Ovary (tissue), 10 donors: ENCODE measurements at places on chromosomes 1 and 21. TPM values are rescaled to one million over a fixed set of nuclear protein-coding genes. Genes with fewer than 3 reads are reported as not detected.

- no peak overlapping the region for H3K4me3 ChIP-seq
- peaks cover 16% of the 10 kb centered on the region for H3K4me1 ChIP-seq
- peak overlapping the region; percentile 54 for H3K27ac ChIP-seq
Observed at GRCh38 chr21:46559291-46559983, 45.4 kb downstream of the S100B start.

AHCYL1 gene
- 103 TPM for polyA plus RNA-seq

CDC42BPA gene
- 11.1 TPM for polyA plus RNA-seq

DNA sequence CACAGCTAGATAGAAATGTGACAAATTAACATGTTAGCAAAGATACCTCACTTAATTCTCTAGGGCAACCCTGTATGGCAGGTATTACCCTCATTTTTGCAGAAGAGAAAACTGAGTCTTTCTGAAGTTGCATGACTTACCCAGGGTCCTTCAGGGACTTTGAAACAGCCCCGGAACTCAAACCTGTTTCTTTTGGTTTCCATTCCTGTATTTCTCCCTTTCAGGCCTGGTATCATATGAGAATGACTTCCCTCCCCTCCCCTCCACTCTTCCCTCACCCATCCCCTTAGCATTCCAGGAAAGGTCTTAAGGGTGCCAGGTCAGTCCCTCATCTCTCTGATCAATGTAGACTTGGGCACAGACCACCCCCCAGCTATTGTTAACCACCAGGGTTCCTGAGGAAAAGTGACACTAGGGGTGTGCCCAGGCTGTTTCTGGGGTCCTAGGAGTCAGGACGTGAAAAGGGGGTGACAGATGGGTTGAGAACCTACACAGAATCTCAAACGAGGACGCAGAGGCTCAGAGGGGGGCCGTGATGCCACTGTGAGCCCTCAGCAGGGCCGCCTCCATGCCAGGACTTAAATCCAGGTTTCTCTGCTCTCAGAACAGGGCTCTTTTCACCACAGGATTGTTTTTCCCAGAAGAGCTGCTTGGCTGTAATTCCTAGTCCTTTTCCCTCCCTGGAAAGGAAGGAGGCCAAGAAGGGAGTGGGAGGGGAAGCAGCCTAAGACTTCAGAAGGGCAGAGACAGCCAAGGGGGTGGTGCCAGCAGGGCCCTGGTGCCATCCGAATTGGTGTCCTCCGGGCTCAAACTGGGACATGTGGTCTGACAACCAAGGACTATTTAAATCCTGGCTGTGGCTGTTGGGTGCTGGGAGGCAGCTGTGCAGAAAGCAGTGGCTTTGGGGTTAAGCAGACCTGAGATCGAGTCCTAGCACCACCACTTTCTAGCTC lies 2.1 kb upstream of the WASF2 start:
- peak overlapping the region; percentile 95 for H3K27ac ChIP-seq
- peaks cover 9% of the 10 kb centered on the region for H3K4me1 ChIP-seq
- no peak overlapping the region for H3K4me3 ChIP-seq
- peak; percentile 49 for DNase-seq
- no peaks in the 10 kb centered on the region for H3K36me3 ChIP-seq

MFAP2 gene
- 70.8 TPM for polyA plus RNA-seq

DNA sequence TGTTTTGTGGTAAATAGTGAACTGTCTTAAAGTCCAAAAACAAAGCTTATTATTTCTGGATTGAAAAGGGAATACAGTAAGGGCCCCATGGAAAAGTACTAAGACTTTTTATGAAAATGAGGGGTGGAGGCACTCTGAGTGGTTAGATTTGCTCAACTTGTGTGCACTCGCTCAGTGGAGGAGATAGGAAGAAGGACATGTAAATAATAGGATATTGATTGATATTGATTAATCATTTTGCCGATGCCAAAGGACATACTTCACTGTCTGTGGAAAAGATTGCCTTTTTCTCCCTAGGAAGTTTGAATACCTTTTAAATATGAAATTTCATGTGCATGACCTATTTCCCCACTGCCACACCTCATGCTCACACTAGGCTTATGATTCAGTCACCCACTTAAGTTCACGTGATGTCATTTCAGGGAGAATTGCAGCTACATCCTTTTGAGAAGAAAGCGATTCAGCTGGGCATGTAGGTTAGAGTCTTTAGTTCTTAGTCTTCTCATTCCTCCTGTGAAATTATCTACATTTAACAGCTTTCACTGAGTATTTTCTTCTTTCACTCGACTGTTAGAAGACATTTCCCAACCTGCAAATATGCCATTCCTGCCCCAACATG lies 5.0 kb downstream of the MTR start:
- H3K27me3 ChIP-seq: no peaks in the 10 kb centered on the region
- no peak overlapping the region for H3K4me3 ChIP-seq
- no peaks in the 10 kb centered on the region for H3K36me3 ChIP-seq
- DNase-seq: no peak

PSMB4 gene
- 221 TPM for polyA plus RNA-seq

MYOM3 gene
- polyA plus RNA-seq: 0.22 TPM

GRCh38 chr1:201307231-201307630 lies 23.9 kb downstream of the PKP1 start:
- H3K4me1 ChIP-seq: no peaks in the 10 kb centered on the region
- H3K27me3 ChIP-seq: no peaks in the 10 kb centered on the region
- H3K4me3 ChIP-seq: no peak overlapping the region
- no peaks in the 10 kb centered on the region for H3K36me3 ChIP-seq
- no peak for DNase-seq

DNA sequence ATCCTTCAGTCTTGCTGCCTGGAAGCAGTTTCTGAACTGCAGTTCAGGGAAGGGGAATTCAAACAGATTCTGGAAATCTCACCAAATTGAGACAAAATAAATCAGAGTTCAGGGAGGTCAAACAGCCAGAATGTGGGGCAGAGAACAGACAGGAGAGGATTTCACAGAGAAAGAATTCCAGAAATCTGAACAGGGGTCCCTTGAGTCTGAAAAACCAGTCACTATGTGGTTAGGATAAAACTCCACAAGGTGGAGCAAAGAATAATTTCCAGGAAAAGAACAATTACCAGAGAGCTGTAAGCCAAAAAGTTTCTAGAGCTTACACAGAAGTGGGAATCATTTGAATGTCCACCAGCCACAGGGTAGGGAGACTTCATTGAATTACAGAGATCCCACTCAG lies 84.7 kb downstream of the URB2 start:
- H3K36me3 ChIP-seq: no peaks in the 10 kb centered on the region
- no peak overlapping the region for H3K27ac ChIP-seq
- H3K27me3 ChIP-seq: no peaks in the 10 kb centered on the region
- DNase-seq: no peak
- H3K4me1 ChIP-seq: no peaks in the 10 kb centered on the region

AMY1B gene
- polyA plus RNA-seq: not detected

SZRD1 gene
- 74.3 TPM for polyA plus RNA-seq

TMEM125 gene
- polyA plus RNA-seq: 1.1 TPM

CACNA1S gene
- 0.05 TPM for polyA plus RNA-seq

KCNN3 gene
- 0.91 TPM for polyA plus RNA-seq

DNA sequence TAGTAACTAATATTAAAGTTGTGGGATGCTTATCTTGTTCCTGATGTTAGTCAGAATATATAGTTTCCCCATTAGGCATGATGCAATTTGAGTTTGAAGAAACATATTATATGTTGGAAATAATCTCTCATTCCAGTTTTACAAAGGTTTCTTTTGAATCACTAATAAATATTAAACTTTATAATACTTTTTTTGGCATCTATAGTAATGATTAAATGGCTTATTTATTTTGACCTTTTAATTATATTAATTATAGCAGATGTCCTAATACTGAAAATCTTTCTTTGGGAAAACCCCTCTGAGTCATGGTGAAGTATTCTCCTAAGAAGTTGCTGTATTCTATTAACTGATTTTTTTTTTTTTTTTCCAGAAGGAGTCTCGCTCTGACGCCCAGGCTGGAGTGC lies 28.5 kb upstream of the PTGS2 start:
- H3K4me1 ChIP-seq: no peaks in the 10 kb centered on the region
- no peaks in the 10 kb centered on the region for H3K27me3 ChIP-seq
- no peak for DNase-seq

- H3K27me3 ChIP-seq: no peaks in the 10 kb centered on the region
- H3K4me1 ChIP-seq: peaks cover 3% of the 10 kb centered on the region
- no peak for DNase-seq
- no peak overlapping the region for H3K4me3 ChIP-seq
- H3K36me3 ChIP-seq: no peaks in the 10 kb centered on the region
- H3K27ac ChIP-seq: no peak overlapping the region
Observed at GRCh38 chr1:202289009-202289408, 52.7 kb downstream of the UBE2T start.

SPATC1L gene
- 2.8 TPM for polyA plus RNA-seq

MCOLN2 gene
- polyA plus RNA-seq: 1.5 TPM

GRCh38 chr1:56797065-56797685 lies 22.0 kb downstream of the FYB2 start:
- no peak overlapping the region for H3K27ac ChIP-seq
- H3K4me1 ChIP-seq: no peaks in the 10 kb centered on the region
- no peaks in the 10 kb centered on the region for H3K36me3 ChIP-seq
- no peak for DNase-seq
- no peak overlapping the region for H3K4me3 ChIP-seq

DNA sequence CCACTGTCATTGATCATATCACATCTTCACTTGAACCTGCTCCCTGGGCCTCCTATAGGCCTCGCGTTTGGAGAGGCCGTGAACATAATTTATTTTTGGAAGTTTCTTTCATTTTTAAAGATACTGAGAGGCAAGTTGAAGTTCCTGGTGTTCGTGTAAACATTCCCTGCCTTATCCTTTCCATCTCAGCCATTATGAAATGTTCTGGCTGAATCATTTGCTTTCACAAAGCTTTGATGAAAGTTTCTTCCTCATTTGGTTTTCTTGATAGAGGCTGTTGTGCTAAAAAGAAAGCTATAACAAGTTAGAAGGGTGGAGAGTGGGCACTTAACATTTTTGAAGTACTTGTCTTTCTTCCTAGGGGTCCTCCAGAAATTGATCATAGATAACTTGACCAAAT lies 15.5 kb downstream of the CAMTA1 start:
- H3K4me1 ChIP-seq: peaks cover 20% of the 10 kb centered on the region
- H3K27me3 ChIP-seq: no peaks in the 10 kb centered on the region
- no peak overlapping the region for H3K4me3 ChIP-seq
- peak overlapping the region; percentile 3 for H3K27ac ChIP-seq
- no peak for DNase-seq
- no peaks in the 10 kb centered on the region for H3K36me3 ChIP-seq

DNA sequence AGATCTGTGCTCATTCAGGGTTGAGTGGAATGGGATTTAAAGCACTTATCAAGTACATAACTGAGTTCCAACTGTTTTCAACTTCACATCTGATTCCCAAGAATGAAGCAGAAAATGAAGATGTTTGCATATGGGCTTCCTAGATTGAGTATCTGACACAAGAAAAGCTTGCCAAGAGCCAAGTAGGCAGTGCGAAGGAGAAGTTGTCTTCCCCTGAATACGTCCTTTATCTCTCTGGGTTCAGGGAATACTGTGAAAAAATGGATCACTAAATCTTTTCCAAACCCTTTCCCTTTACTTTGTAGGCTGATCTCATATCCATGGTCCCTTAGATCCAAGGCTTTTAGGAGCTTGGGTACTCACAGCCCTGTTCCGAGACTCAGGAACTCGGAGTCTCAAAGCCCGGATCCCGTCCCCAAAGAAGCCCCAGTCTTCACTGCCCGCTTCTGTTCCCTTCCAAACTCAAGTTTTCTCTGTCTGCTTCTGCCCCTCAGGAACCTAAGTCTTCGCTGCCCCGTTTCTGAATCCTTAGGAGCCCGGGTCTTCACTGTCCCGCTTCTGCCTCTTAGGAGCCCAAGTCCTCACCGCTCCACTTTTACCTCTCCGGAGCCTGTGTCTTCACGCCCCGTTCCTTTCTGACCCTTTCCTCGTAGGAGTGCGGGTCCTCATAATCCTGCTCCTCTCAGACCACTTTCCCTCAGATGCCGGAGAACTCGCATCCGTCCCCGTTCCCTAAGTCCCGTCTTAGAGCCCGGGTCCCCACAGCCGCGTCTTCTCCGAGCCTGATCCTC lies 616 bp downstream of the TAF12 start:
- no peaks in the 10 kb centered on the region for H3K27me3 ChIP-seq
- H3K27ac ChIP-seq: peak overlapping the region; percentile 46
- H3K4me3 ChIP-seq: peak overlapping the region; percentile 53
- peaks cover 5% of the 10 kb centered on the region for H3K4me1 ChIP-seq

GRCh38 chr1:106768077-106768476 lies 288.4 kb upstream of the PRMT6 start:
- no peaks in the 10 kb centered on the region for H3K27me3 ChIP-seq
- H3K4me1 ChIP-seq: no peaks in the 10 kb centered on the region
- H3K36me3 ChIP-seq: no peaks in the 10 kb centered on the region
- DNase-seq: no peak
- no peak overlapping the region for H3K4me3 ChIP-seq

DNA sequence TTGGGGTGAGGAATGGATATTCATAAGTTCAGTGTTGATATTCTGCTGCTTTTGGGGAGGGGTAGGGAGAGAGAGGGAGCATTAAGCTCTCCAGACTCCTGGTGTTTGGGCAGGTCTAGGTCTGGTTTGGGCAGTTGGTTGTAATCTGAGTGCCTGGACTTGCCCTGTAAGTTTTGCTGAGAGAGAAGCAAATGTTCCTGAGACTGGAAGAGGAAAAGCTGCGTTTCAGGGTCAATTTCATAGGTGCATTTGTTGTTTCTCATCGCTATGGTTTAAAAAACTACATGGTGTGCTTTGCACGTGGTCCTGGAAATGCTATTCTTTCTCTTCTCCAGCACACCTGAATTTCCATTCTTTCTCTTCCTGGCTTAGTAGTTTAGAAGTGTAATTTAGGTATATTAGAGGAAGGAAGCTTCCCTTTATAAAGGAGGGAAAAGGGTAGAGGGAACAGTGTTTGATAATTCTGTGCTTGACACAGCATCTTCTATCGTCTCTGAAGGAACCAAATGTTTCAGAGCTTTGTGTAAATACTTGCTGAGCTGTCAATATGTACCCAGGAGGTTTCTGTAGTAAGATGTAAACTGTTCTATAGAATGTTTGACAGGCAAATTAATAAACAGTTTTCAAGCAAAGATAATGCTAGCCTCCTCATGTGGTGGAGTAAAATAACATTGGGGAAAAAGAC lies 6.3 kb downstream of the ARID1A start:
- H3K27me3 ChIP-seq: no peaks in the 10 kb centered on the region
- peaks cover 35% of the 10 kb centered on the region for H3K4me1 ChIP-seq
- H3K36me3 ChIP-seq: no peaks in the 10 kb centered on the region
- DNase-seq: no peak
- no peak overlapping the region for H3K27ac ChIP-seq

DNA sequence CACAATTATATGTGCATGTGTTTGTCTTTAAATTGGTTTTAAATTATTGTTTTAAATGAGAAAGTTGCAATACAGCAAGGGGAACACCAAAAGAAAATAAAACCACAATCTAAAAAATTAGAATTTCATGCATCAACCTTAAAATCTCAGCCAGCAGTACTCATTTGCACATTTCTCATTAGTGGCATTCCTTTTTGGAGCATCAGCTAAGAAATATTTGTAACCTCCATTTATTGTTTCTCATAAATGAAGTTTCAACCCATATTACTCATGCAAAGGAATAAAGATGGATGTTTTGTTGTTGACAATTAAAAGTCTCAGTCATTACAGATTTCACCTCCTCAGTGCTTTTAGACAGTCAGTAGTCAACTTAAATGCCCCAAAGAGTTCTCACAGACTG lies 160.1 kb downstream of the TBX15 start:
- H3K36me3 ChIP-seq: no peaks in the 10 kb centered on the region
- H3K4me3 ChIP-seq: no peak overlapping the region

- DNase-seq: no peak
- no peaks in the 10 kb centered on the region for H3K4me1 ChIP-seq
- H3K27me3 ChIP-seq: no peaks in the 10 kb centered on the region
- no peak overlapping the region for H3K4me3 ChIP-seq
- H3K36me3 ChIP-seq: no peaks in the 10 kb centered on the region
- no peak overlapping the region for H3K27ac ChIP-seq
Observed at GRCh38 chr1:179287946-179288345, 5.7 kb upstream of the SOAT1 start.

GRCh38 chr1:31259746-31260145 lies 20.1 kb upstream of the NKAIN1 start:
- H3K4me1 ChIP-seq: peaks cover 2% of the 10 kb centered on the region
- no peak for DNase-seq
- no peak overlapping the region for H3K4me3 ChIP-seq
- H3K27ac ChIP-seq: no peak overlapping the region

PBX1 gene
- 43.7 TPM for polyA plus RNA-seq
